ENCODE measurements at places on chromosomes 1 and 21.

- DNase-seq: no peak
These were observed 96.6 kb downstream of the RAVER2 start for GRCh38 chr1:64841330-64842065.

- no peak for DNase-seq
These were observed 9.9 kb upstream of the CAP1 start for GRCh38 chr1:40030528-40031135.

- no peak for DNase-seq
These were observed 9.6 kb upstream of the GPR37L1 start for GRCh38 chr1:202112859-202113689.

DNA sequence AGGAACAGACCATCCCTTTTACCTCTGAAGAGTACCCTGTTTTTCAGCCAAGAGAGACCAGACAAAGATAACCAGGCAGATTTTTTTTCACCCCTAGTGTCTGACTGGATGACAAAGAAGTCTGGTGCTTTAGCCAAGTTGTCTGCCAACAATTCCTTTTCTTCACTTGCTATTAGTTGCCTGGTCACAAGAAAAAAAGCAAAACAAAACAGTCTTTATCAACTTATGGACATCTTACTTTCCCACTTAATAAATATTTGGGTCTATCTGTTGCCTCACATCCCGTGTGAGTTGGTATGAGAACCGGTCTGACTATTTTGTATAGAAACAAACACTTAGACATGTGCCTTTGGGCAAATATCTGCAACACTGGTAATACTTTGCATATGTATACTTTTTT lies 662.9 kb downstream of the PLPP3 start:
- DNase-seq: no peak

DNA sequence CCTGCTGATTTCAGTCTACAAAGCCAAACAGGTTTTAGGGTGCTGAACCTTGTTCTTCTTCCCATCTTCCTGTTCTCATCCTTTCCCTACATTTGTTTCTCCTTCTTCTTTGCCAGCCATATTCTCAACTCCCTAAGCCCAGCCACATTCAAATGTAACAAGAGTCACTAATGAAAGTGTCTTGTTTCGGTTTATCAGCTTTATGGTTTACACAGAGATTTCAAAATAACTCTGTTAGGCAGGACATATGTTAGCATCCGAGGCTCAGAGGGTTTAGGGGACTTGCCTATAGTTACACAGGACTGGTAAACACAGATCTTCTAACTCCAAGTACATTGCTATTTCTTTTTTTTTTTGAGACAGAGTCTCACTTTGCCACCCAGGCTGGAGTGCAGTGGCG lies 61.3 kb downstream of the NDUFS5 start:
- no peak for DNase-seq

GRCh38 chr1:47759251-47759935 lies 237.8 kb downstream of the TRABD2B start:
- DNase-seq: no peak

GRCh38 chr1:20723159-20723536 lies 5.3 kb upstream of the KIF17 start:
- DNase-seq: no peak
